ENCODE measurements at places on chromosomes 7 and 10. TPM values are rescaled to one million over a fixed set of nuclear protein-coding genes. Genes with fewer than 3 reads are reported as not detected.

DNA sequence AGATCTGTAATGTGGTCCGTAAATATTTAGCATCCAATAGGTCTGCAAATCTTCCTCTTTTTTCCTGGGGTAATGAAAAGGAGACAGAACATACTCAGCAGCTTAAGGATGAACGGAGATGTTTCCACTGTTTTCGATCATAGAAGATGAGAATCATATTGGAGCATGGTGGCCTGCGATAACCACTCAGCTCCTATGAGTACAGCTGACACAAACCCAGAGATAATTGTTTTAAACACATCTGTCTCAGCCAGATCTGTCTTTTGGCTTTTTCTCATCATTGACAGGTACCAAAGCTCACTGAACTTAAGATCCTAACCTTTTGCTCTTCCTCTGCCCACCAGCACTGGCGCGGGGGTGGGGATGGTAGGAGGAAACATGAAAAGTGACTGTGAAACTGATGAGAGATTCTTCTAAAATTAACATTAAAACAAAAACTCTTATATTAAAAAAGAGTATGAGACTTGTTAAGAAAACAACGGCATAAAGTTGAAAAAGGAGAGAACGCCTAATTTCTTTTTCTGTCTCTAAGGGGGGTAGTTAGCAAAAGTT is 71.0 kb downstream of the SVOPL start:
- no peaks in the 10 kb centered on the region for H3K4me1 ChIP-seq
- peaks cover 17% of the 10 kb centered on the region for H3K27me3 ChIP-seq
- H3K27ac ChIP-seq, result no peak overlapping the region

GRCh38 chr7:110142939-110143526 is 947.9 kb upstream of the LRRN3 start:
- no peak overlapping the region for H3K27ac ChIP-seq
- H3K4me3 ChIP-seq, result no peak overlapping the region
- DNase-seq, result no peak
- no peaks in the 10 kb centered on the region for H3K27me3 ChIP-seq
- no peaks in the 10 kb centered on the region for H3K36me3 ChIP-seq

- no peaks in the 10 kb centered on the region for H3K4me1 ChIP-seq
- H3K27me3 ChIP-seq, result no peaks in the 10 kb centered on the region
- H3K4me3 ChIP-seq, result no peak overlapping the region
- no peaks in the 10 kb centered on the region for H3K36me3 ChIP-seq
- no peak overlapping the region for H3K27ac ChIP-seq
Measured at GRCh38 chr7:39336442-39336841, 229.8 kb upstream of the YAE1 start.

DNA sequence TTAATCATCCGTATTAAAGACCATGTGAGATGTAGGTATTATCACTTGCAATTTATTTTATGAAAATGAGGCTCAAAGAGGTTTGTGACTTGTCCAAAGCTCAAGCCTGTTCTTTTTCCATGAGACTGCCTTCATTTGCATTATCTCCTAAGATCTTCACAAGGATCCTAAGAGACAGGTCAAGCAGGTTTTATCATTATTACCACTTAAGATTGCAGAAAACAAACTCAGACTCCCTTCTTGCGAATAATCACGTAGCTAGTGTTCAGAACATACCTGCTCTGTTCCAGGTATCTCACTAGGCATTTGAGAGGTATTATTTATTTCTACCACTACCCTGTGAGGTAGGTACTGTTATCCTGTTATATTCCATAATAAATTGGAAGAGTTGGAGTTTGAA is 64.8 kb downstream of the ZNRF2 start:
- peak overlapping the region; percentile 80 for H3K27ac ChIP-seq
- no peak for DNase-seq
- no peaks in the 10 kb centered on the region for H3K4me1 ChIP-seq

- DNase-seq, result no peak
- no peak overlapping the region for H3K27ac ChIP-seq
- no peaks in the 10 kb centered on the region for H3K4me1 ChIP-seq
- no peak overlapping the region for H3K4me3 ChIP-seq
- H3K27me3 ChIP-seq, result no peaks in the 10 kb centered on the region
Measured at GRCh38 chr10:44030132-44030531, 354.8 kb downstream of the CXCL12 start.

DNA sequence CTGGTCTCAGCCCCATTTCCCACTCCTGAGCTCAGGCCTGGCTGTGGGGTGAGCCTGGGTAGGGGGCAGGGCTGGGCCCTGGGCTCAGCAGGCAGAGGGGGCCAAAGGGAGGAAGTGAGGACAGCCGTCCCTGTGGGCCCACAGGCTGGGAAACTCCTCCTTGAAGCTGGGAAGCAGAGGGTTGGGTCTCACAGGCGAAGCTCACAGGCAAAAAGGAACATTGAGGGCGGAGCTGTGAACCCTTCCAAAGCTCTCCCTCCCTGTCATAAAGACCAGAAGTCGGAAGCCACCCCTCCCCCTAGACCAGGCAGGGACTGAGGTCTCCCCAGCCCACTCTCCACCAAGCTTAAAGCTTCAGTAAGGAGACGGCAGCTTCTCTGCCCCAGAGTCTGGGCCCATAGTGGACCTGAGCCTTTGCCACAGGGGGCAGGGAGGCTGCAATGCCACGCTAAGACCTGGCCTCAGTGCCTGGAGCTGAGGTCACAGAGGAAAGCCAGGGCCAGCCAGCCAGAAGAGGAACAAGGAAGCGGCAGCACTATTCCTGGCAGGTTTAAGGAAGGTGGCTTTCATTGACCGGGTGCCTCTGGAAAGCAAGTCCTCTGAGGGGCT is 1.0 kb upstream of the KCP start:
- H3K27me3 ChIP-seq, result peaks cover 56% of the 10 kb centered on the region
- H3K4me1 ChIP-seq, result no peaks in the 10 kb centered on the region
- no peak overlapping the region for H3K27ac ChIP-seq
- no peaks in the 10 kb centered on the region for H3K36me3 ChIP-seq

GRCh38 chr7:122467661-122468449 is 163.3 kb upstream of the FEZF1 start:
- no peaks in the 10 kb centered on the region for H3K4me1 ChIP-seq
- no peak for DNase-seq
- no peak overlapping the region for H3K27ac ChIP-seq

GRCh38 chr10:16832351-16833080 is 15.3 kb upstream of the RSU1 start:
- no peak overlapping the region for H3K4me3 ChIP-seq
- no peak overlapping the region for H3K27ac ChIP-seq
- H3K4me1 ChIP-seq, result no peaks in the 10 kb centered on the region
- DNase-seq, result no peak

DNA sequence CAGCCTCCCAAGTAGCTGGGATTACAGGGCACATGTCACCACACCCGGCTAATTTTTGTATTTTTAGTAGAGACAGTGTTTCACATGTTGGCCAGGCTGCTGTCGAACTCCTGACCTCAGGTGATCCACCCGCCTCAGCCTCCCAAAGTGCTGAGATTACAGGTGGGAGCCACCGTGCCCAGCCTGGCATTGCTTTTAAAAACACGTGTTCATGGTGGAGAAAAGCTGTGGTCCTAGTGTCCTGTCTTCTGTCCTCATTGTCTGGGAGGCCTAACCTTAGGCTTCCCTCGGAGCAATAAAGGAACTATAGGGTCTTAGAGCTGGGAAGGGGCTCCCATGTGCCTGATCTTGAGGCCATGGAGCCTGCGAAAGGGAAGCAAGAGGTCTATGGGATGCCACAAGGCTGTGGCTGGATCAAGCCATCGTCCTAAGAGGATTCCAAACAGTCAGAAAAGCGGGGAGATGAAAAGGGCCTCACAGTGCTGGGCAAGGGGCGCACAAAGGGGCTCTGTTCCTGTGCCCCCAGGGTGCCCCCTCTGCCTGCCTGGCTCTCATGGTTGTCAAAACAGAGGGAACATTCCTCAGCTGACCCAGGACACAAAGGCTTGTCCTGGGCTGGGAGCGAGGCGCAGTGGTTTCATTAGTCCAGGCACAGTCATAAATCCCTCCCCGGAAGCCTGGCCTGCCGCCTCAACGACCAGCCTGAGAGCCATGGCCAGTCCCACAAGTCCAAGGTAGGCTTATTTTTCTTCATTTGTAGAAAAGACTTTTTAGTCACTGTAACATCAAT is 106.6 kb upstream of the TNS3 start:
- no peak overlapping the region for H3K4me3 ChIP-seq
- no peaks in the 10 kb centered on the region for H3K36me3 ChIP-seq
- DNase-seq, result no peak
- no peaks in the 10 kb centered on the region for H3K4me1 ChIP-seq

GRCh38 chr10:9605231-9605630 is 1412.4 kb upstream of the CELF2 start:
- no peak overlapping the region for H3K27ac ChIP-seq
- no peaks in the 10 kb centered on the region for H3K36me3 ChIP-seq
- H3K27me3 ChIP-seq, result no peaks in the 10 kb centered on the region
- no peak overlapping the region for H3K4me3 ChIP-seq
- no peak for DNase-seq

- H3K4me1 ChIP-seq, result peaks cover 5% of the 10 kb centered on the region
- H3K27ac ChIP-seq, result no peak overlapping the region
- H3K36me3 ChIP-seq, result no peaks in the 10 kb centered on the region
- DNase-seq, result peak; percentile 20
Measured at GRCh38 chr10:2989292-2989947, 77.9 kb upstream of the PFKP start.

DNA sequence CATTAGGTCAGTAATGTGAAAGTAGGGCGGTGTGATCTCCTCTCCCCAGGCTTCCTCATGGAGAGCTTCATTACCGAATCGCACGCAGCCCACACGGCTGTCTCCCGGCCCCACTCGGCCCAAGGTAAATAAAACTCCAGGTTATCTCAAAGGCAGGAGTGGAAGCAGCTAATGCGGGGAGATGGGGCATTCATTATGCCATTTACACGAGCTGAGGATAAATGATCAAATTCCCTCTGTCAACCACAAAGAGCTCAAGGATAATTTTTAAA is 93.5 kb downstream of the ADARB2 start:
- DNase-seq, result no peak
- no peak overlapping the region for H3K4me3 ChIP-seq
- no peaks in the 10 kb centered on the region for H3K36me3 ChIP-seq
- H3K4me1 ChIP-seq, result no peaks in the 10 kb centered on the region

GRCh38 chr10:44951576-44952226 is 7.9 kb upstream of the RASSF4 start:
- H3K4me1 ChIP-seq, result no peaks in the 10 kb centered on the region
- H3K4me3 ChIP-seq, result no peak overlapping the region
- DNase-seq, result no peak
- H3K27me3 ChIP-seq, result peaks cover 17% of the 10 kb centered on the region
- H3K27ac ChIP-seq, result no peak overlapping the region

The ADARB2 gene
- total RNA-seq, result not detected

The ZPBP gene
- not detected for total RNA-seq

The TBX20 gene
- not detected for total RNA-seq

The FLNC gene
- total RNA-seq, result 148 TPM

The ERVW-1 gene
- total RNA-seq, result not detected

The SEMA3E gene
- total RNA-seq, result 0.04 TPM

All from K562 (cell line).